Kidney capillary endothelial cell (primary cell): ENCODE measurements at places on chromosomes 2 and 18.
A peak's percentile ranks its signal among the peaks of the same experiment; 100 is the strongest.

- DNase-seq = no peak
These were observed 51.8 kb upstream of the GPR17 start for GRCh38 chr2:127594116-127594591.

- no peak for DNase-seq
These were observed 149.5 kb upstream of the HDAC4 start for GRCh38 chr2:239550357-239550756.

DNA sequence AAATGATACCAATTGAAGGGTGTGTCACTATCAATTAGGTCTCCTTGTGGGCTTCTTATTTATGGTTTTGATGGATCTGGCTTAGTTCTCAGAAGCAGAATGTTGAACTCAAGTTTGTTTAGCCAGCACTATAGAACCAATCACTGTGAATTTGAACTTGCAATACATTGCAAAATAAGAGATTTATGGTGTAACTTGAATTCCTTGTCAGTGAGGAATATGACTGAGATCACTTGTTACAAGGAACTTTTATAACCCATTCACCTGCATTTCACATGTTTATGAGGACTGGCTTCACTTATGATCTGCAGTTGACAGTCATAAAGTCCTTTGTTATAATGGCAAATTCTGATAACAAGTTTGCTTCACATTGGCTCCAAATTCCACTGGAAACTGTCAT, 9.8 kb downstream of the GATA6 start:
- no peak for DNase-seq

DNA sequence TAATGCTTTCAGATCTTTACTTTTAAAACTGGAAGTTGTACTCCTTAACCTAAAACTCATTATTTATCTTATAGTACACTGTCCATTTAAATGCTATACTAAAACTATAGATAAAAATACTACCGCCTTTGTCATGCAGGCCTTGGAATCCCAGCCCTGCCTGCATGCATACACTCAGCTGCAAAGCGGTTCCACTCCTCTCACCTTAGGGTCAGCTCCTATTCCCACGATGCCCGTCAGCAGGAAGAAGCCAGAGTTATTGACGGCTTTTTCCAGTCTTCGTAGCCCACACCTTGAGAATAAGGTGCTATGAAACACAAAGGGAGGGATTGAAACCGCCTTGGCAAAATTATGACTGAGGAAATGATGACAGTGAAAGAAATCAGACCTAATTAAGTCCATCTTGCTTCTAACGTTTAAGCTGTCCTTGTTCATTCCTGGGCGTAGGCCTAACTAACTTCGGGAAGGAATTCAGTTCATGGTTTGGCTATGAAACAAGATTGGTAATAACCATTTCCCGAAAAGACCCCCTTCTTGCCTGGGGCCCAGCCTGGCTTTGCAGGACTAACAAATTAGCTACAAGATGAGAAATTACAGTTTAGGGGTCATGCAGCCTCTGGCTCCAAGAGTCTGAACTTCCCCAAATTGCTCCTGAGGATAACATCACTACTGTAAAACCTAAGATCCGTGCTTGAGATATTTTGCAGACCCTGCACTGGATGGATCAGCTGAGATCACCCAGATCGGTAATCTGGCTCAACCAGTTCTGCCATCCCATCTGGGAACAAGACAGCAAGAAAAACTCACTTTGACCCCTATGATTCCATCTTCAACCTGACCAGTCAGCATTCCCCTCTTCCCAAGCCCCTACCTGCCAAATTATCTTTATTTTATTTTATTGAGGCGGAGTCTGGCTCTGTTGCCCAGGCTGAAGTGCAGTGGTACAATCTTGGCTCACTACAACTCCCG, 17.1 kb downstream of the EPB41L5 start:
- no peak for DNase-seq

- DNase-seq = no peak
These were observed 166.7 kb upstream of the GLI2 start for GRCh38 chr2:120568975-120569268.

DNA sequence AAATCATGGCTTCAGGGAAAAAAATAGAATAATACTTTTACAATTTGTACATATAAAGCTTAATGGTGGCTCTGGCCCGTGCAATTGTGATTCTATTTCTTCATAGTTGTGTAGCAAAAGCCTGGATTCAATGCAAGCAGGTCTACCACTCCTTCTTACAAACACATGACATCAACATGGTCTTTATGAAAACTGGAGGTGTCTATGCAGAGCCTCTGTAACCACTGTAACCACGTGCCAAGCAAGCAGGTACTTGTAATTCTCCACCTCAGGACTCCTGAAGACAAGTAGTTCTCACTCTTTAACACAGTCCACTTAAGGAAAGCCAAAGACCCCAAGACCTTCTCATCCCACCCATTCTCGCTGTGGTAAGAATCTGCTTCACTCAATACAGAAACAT, 62.6 kb downstream of the METTL4 start:
- no peak for DNase-seq

- no peak for DNase-seq
These were observed 458.0 kb upstream of the HS6ST1 start for GRCh38 chr2:128776461-128777195.

DNA sequence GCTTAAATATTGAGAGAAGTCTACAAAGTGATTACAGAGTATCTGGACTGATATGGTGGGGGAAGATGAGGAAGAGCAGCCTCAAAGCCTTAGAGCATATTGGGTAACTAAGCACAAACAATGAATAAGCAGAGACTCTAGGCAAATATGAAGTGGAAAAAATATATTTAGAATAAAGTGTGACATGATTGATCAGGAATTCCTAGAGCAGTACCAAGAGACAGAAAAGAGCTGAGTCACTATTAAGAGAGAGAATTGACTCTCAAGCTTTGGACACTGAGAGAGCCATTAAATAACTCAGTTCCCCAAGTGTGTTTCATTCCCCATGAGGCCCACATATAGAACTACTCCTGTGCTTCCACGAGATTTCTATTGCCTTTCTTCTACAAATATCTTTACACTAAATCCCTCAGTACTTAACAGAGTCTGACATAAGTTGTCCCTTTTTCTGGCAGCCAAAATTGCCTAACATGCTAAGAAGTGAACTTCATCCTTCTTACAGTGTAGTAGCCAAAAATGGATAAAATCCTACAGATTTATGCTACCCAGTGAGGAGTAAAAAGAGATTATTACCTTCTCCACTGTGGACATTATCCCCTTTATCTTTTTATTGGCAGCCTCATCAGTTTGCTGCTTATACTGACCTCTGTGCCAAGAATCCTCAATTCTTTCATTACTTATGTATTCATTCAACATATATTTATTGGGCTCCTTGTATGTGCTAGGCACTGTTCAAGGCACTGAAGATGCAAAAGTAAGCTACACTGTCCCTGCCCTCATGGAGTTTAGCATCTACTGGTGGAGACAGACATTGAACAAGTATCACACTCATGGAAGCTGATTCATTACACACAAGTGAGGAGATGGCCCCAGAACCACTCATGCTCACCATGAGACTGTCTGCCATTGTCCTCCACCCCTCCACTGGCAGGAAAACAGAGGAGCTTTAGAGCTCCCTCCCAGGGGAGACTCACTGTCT, 45.4 kb downstream of the SLC40A1 start:
- no peak for DNase-seq

- DNase-seq = peak; percentile 74
These were observed 545 bp downstream of the GTF3C2 start for GRCh38 chr2:27356056-27356381.

DNA sequence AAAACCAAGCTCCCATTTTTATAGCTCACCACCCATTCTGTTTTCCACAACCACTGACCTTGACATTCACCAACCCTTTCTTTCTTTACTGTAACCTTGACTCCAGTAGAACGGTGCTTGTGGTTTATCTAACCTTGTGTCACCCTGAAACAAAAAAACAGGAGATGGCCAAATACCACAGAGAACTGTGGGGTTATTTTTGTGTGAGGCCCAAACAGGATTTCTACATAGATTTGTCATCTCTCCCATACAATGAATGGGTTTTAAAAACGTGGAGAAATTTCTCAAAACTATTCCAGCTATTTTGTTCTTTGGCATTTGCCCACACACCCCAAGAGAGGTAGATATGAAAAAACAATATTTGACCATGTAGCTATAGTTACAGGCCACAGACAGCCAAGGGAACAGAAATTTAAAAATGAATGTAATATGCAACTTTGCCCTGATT, 231.3 kb upstream of the TANK start:
- DNase-seq = no peak

DNA sequence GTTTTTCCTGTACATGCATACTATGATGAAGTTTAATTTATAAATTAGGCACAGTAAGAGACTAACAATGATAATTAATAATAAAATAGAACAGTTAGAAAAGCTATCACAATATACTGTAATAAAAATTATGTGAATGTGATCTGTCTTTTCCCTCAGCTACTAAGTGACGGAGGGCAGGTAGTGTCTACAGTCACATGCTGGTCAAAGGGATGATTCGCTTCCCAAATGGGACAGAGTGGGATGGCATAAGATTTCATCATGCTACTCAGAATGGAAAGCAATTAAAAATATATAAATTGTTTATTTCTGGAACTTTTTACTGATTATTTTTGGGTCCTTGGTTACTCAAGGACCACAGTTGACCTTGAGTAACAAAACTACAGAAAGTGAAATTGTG, 71.5 kb downstream of the DAW1 start:
- no peak for DNase-seq

GRCh38 chr2:47043891-47044239, 111.2 kb downstream of the STPG4 start:
- DNase-seq = no peak

- DNase-seq = no peak
These were observed 34.7 kb upstream of the ZEB2 start for GRCh38 chr2:144554492-144555210.

DNA sequence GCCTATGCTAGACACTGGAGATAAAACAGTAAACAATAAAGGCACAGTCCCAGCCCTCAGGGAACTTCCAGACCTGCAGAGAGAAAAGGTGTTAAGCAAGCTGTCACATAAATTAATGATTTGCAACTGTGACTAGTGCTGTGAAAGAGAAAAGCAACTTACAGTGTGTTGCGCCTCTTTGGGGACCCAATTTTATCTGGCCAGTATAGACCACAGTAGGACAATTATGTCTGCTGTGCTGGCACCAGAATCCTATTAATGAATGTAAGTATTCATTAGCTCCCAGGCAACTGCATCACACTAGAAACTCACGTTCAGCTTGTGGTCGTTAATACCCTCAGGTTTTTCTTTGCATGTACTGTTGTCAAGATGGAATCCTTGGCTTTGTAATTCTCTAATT, 55.3 kb upstream of the CHST9 start:
- no peak for DNase-seq

DNA sequence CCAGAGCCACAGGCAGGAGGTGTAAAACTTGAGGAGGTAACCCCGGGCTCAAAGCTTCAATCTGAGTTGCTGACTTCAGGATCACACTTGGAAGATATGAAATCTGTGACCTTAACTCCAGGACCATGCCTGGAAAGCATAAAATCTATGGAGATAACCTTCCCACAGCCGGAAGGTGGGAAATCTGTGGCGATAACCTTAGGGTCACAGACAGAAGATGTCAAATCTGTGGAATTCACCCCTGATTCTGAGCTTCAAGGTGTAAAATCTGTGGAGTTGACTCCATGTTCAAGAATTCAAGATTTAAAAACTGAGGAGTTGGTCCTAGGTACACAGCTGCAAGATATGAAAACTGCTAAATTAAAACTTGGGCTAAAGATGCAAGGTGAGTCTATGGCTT, 11.6 kb upstream of the ZNF512 start:
- DNase-seq = no peak

GRCh38 chr2:96874198-96874831, 4.4 kb upstream of the SEMA4C start:
- no peak for DNase-seq

GRCh38 chr2:220936641-220937197, 635.4 kb downstream of the EPHA4 start:
- DNase-seq = no peak

GRCh38 chr2:220959391-220959802, 612.7 kb downstream of the EPHA4 start:
- DNase-seq = no peak

GRCh38 chr2:222298001-222298310, 842 bp downstream of the PAX3 start:
- DNase-seq = no peak

DNA sequence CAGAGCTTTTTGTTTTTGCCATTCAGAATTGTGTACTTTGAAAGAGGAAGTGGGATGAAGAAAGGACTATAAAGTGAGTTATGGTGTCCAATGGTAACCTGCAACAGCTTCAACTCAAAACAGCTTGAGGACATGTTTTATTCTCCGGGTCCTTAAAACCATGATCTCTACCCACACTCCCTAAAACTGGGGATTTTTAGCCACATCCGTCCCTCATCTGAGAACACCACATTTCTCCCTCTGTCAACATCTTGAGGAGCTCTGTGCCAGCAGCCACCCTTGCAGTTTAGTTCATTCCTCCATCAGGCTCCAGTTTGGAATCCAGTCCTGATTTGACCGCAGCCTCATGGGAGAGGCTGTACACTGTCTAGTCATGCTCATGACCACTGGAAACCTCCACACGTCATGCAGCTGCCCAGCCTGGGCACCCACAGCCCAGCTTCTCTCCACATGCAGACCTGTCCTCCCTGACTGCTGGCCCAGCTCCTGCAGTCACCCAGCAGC, 62.6 kb downstream of the C18orf63 start:
- DNase-seq = no peak

DNA sequence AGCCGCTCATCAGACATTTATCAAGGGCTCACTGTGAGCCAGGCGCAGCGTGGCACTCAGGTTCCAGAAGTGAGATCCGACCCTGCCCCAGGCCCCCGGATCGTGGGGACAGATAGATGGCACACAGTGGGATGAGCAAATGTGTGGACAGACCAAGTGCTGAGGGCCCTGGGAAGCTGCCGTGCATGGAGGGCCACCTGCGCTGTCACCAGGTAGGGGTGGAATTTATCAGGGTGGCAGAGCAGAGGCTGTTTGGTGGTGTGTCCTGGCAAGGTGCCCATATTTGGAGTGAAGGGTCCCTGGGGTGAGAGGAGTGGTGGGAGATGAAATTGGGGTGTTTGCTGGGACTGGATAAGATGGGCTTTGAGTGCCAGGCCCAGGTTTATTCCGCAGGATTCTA, 92.8 kb upstream of the HS6ST1 start:
- DNase-seq = no peak

- no peak for DNase-seq
These were observed 24.3 kb upstream of the PSME4 start for GRCh38 chr2:53994818-53995808.

DNA sequence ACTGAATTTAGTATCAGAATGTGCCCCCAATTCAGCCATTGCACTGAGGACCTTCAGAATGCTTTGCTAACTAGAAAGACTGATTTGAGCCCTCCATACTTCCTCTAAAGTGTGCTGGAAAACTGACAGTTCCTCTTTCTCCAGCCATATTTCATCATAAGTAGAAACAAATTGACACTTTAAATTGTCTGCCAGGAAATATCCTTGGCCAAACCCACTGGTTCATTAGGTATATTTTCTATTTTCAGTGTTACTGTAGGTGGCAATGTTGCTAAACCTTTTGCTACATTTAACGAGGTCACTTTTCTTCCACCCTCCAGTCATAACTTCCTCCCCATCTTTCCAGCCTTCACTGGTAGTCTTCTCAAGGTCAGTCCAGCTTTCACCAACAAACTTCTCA, 21.5 kb downstream of the SP5 start:
- no peak for DNase-seq
